ENCODE measurements at places on chromosomes 6 and 20.
A peak's percentile ranks its signal among the peaks of the same experiment; 100 is the strongest.

DNA sequence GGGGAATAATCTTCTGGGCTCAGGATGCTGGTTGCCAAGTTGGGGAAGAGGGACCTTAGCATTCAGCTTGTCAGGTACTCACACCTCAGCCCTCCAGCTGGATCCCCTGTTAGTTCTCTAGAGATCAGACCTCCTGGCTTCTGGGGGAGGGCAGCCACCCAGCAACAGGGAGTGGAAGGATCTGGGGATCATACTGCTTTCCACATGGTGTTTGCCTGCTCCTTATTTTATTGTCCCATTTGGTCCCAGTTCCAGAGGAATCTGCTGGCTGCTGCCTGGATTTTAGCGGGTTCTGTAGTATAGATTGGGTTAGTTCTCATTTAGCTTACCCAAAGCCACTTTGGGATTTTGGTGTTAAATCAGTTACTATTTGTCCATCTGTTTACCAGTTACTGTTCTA is 29.3 kb downstream of the KAT14 start:
- DNase-seq, result no peak

GRCh38 chr6:42200035-42200434 is 5.3 kb upstream of the GUCA1B start:
- DNase-seq, result no peak

GRCh38 chr20:40037511-40037910 is 651.5 kb downstream of the MAFB start:
- DNase-seq, result no peak

DNA sequence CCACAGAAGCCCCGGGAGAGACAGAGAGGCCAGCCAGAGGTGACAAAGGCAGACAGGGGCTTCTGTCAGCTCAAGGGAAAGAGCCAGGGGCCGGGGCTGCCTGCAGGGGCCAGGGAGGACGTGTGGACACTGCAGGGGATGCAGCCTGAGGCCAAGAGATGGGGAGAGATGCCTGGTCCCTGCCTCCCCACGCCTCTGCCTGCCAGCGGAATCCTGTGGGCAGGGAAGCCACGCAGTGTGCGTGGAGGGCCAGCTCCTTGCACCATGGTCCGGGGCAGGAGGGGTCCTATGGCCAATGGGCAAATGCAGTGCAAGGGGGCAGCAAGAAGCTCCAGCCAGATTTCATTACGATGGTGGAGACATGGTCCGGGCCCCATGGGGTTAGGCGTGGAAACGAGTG is 224.9 kb downstream of the CDH4 start:
- DNase-seq, result no peak

- no peak for DNase-seq
Measured at GRCh38 chr20:62595491-62595890, 46.8 kb upstream of the SLCO4A1 start.

GRCh38 chr20:63117151-63117550 is 98.8 kb downstream of the YTHDF1 start:
- no peak for DNase-seq

DNA sequence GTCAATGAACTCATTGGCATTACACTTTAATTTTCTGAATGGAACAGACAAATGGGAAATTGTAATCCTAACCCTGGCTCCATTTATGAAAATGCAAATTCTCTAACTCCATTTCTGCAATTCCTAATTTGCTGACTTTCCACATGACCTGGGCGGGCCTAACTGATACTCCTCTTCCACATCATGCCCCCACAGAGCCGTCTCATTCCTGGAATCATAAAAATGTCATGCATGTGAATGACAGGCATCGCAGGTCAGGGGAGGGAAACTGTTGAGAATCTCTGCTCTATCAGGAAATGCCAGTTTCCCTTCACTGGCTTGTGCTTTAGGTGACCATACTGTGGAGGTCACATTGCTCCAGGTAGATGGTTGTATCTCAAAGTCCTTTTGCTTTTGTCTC is 165.1 kb downstream of the ZNF217 start:
- DNase-seq, result no peak

- DNase-seq, result peak; percentile 98
Measured at GRCh38 chr6:44151348-44152108, 7.1 kb upstream of the CAPN11 start.

- no peak for DNase-seq
Measured at GRCh38 chr20:62220666-62221568, 839 bp upstream of the HRH3 start.

- no peak for DNase-seq
Measured at GRCh38 chr6:143279385-143279784, 171.1 kb downstream of the ADAT2 start.

GRCh38 chr6:170460641-170461040 is 92.5 kb downstream of the PSMB1 start:
- no peak for DNase-seq

All from activated CD8-positive, alpha-beta memory T cell treated with anti-CD3 and anti-CD28 coated beads, Interleukin-2, amount 50 U/mL, for 48 hours (primary cell).